ENCODE measurements at places on chromosomes 4 and X.

GRCh38 chr4:17709763-17710068 lies 71.7 kb downstream of the FAM184B start:
- no peak for DNase-seq

GRCh38 chr4:103052779-103053178 lies 23.8 kb downstream of the SLC9B2 start:
- DNase-seq: no peak

DNA sequence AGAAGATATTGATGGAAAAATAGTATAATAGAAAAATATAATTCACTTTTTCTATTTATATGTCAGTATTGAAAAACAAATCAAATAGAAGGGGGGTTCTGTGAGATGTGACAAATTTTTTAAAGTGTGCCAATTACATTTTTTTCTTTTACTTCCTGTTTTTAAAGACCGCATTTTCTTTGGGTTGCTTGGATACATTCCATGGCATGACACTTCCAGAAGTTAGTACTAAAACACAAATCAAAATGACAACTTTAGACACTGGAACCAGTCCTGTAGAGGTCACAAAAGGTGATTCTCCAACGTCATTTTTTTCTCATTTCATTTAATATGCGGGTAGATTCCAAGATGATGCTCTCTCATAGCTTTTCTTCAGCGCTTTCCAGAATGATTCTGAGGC lies 116.2 kb upstream of the GNPDA2 start:
- DNase-seq: no peak

DNA sequence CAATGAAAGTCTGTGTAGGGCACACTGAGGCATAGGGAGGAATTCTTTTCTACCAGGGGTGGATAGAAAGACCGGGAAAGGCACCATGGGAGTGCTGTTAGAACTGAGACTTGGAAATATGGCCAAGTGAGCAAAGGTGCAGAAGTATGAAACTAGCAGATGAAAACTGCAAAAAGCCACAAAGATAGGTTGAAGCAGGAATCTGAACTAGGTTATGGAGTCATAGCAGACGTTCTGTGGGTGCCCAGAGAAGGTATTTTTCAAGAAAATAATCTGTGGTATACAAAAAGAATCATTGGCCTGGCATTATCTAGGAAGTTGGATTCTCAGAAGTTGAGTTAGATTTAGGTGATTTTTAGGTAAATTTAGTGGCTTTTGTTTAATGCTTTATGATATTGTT lies 48.5 kb downstream of the SMAD1 start:
- no peak for DNase-seq

DNA sequence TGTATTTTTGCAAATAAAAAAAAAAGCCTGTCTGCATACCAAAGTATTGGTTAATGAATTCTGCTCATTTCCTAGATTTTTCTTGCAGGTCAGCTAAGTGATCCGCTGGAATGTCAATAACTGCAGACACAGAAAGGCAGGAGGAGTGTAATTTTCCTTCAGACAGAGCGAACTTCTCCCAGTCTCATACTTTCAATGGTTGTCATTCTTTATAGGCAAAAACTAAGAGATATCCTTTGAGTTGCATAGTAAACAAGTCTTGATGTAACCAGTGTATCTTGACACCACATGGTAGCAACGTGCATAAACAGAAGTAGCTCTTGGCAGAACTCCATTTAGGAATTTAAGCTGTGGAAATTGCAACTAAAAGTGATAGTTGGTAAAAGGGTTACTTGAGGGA lies 8.2 kb downstream of the CAPN6 start:
- no peak for DNase-seq

DNA sequence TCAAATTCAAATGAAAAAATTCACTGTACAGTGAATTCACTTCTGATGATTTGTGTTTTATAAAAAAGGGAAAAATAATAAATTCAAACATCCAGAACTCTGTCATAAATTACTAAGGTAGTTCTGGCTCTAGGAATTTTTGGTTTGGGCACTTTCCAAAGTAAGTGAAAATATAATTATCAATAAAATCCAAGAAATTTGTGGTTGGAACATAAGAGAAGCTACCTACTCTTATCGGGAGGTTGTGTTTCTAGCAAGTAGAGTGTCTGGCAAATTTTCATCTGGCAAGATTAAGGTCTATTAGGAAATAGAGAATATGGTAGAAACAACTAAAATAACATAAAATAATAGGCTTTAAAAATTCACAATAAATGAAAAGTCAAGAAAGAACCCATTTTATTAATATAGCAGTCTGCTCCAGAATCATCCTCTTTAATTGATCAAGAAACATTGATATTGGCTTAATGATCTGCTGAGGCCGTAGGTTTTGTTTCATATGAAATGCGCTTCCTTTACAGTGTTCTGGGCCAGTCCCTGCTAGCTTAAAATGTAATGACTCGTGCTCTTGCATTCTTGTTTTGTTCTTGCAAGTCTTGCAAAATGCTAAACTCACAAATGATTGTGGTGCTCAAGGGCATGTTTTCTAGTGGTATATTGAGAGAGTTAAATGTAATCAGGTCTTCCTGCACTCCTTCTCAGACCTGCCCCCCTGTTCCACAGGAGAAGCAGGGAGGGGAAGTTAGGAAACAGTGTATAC lies 331.4 kb downstream of the RAPGEF2 start:
- DNase-seq: no peak

GRCh38 chrX:132171478-132171877 lies 43.7 kb upstream of the FRMD7 start:
- no peak for DNase-seq

DNA sequence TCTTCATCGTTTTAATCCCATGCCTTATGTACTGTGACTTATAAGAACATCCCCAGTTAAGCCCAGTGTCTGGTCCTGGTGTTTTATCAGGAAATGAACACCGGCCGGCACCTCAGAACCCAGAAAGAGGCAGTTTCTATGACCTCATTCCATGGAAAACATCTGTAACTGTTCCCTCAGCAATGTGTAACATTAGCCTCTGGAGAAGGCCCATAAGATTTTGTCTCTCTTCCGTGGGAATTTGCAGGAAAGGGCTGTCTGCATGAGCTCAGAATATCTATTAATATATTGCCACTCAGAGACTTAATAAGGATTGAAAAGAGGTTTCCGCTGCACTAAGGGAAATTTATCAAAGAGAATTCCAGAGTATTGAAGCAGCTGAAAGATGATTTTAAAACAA lies 3.1 kb upstream of the TCEANC start:
- DNase-seq: no peak

DNA sequence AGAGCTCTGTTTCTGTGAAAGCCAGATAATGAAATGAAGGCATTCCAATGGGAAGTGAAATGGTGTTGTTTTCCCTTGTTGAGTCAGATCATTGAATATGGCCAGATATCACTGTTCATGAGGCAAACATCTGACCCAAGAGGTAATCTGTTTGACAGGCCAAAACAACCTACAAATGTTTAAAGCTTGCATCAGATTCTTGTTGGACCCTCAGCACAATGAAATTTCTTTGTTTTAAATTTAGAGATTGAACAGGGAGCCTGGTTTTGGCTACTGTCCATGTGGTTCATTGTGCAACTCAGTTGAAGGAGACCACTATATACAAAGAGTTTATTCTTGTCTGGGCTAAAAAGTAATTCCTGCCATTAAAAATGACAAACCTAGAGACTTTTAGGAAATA lies 159.1 kb downstream of the AFF2 start:
- no peak for DNase-seq

GRCh38 chrX:9663216-9663615 lies 102.4 kb downstream of the GPR143 start:
- DNase-seq: no peak

DNA sequence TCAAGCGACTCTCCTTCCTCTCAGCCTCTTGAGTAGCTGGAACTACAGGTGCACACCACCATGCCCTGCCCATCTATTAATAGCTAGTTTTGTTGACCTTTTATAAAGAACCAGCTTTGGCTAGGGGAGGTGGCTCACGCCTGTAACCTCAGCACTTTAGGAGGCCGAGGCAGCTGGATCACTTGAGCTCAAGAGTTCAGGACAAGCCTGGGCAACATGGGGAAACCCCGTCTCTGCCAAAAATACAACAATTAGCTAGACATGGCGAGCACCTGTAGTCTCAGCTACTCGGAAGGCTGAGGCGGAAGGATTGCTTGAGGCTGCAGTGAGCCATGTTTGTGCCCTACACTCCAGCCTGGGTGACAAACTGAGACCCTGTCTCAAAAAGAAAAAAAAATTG lies 2.7 kb downstream of the TKTL1 start:
- peak; percentile 42 for DNase-seq

DNA sequence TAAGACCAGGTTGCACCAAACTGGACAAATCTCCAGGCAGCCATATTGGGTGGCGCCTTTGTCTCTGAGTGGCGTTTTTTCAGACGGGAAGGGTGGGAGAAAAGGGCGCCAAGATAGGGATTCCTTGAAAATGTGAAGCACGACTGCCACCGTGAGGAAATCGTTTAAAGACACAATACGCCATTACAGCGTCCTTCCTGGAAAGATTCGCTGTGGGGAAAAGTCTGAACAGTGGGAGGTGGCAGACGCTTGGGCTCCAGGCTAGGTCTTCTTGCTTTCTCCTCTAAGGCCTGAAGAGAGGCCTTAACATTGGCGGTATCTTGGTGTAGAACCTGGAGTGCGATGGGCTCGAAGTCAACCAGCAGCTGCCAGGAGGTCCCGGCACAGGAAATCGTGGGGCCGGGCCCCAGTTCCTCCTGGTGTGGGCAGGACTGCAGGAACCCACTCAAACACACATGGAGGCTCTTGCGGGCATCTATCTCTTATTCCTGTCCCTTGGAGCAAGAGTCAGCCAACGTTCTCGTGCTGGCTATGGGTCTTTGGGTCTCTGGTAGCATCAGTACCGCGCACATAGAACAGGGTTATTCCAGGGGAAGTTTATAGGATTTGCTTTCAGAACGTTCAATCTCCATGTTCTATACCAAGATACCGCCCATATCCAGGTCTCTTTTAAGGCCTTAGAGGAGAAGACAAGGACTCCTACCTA lies 208.8 kb downstream of the OR13H1 start:
- no peak for DNase-seq

- no peak for DNase-seq
Measured at GRCh38 chr4:94551643-94552564, 100.2 kb downstream of the PDLIM5 start.

- DNase-seq: no peak
Measured at GRCh38 chr4:184949020-184949419, 69.3 kb upstream of the HELT start.

- DNase-seq: no peak
Measured at GRCh38 chrX:48983081-48983480, 11.4 kb upstream of the KCND1 start.

DNA sequence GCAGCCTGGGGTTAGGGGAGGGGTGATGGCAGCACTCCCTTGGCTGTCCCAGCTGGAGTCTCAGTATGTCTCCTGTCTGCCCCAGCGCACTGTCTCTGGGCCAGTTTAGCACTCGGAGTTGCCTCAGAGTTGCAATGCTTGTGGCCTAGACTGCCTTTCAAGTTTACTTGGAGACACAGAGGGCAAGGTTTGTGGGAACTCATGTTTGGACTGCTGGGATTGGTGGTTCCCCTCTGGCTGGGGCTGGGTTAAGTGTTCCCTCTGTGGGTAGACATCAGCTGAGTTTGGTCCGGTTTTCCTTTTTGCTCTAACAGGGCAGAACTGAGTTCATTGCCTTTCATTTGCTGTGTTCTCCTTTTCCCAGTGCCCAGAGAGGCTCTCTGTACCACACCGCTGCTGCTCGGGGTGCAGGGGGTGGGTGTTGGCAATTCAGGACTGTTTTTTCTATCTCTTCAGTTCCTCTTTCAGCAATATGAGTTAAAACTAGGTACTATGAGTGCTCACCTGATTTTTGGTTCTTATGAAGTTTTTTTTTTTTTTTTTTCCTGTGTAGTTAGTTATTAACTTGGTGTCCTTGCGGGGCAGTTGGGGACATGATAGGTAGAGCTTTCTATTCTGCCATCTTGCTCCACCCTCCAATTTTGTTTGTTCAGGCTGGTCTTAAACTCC lies 17.2 kb downstream of the RAB33B start:
- no peak for DNase-seq

DNA sequence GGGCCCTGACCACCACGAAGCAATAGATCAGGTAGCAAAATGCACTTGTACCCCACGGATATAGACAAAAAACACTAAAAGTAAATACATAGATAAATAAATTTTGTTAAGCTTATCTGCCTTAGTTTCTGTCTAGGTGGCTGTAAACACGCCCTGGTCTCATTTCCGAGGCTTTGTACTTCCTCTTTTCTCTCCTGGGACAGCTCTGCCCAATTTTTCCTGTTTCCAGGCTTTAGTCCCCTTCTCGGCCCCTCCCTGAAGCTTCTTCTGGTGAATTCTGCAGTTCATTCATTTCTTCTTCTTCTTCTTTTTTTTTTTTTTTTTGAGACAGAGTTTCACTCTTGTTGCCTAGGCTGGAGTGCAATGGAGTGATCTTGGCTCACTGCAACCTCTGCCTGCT lies 73.4 kb upstream of the STOX2 start:
- DNase-seq: no peak

DNA sequence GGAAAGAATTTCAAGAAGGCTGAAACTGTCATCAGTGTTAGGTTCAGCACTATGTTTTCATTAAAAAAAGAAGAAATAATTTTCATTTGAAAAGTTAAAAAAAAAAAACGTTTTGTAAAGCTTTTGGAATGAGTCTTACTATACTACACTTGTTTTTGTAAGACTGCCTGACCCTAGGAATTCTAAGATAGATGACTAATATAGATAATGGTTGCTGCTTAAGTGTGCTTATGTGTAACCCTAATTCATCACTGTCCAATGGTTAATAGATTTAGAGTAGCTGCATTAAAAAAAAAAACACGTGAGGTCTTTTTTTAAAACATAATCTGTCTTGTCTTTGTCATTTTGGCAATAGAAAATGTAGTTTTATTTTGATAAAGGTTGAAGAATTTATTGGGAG lies 323.2 kb downstream of the IL1RAPL1 start:
- DNase-seq: no peak

- no peak for DNase-seq
Measured at GRCh38 chr4:122689972-122690371, 42.5 kb upstream of the BBS12 start.

- DNase-seq: no peak
Measured at GRCh38 chr4:94650690-94651089, 107.1 kb upstream of the BMPR1B start.

GRCh38 chr4:3200423-3201090 lies 48.4 kb upstream of the MSANTD1 start:
- DNase-seq: no peak

- no peak for DNase-seq
Measured at GRCh38 chrX:110600745-110601310, 194.8 kb downstream of the CHRDL1 start.

DNA sequence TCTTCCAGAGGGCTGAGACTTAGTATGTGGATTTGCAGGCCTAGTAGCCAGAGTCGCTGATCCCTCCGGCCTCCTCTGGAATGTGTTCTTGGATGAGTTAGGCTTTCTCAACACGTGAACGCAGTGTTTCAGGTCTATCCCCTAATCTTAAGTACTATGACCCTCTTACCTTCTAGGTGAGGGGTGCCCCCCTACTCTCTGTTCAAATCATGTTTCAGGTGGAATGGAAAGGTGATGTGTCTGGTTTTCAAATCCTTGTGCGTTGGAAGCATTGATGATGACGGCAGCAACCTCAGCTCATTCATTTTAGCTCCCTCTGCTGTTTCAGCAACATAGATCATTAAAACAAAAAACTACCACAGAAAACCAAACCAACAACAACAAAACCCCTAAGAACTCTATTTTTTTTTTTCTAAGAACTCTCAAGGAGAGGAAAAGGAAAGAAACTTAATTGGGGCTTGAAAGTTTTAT lies 56.4 kb downstream of the RWDD4 start:
- DNase-seq: peak; percentile 34

Data from NAMALWA (cell line).